ENCODE measurements at places on chromosomes 11 and 22.
A peak's percentile ranks its signal among the peaks of the same experiment; 100 is the strongest.

- DNase-seq = no peak
Observed at GRCh38 chr11:31620434-31620833, 110.9 kb downstream of the ELP4 start.

- no peak for DNase-seq
Observed at GRCh38 chr11:47489395-47489755, 40.4 kb upstream of the RAPSN start.

DNA sequence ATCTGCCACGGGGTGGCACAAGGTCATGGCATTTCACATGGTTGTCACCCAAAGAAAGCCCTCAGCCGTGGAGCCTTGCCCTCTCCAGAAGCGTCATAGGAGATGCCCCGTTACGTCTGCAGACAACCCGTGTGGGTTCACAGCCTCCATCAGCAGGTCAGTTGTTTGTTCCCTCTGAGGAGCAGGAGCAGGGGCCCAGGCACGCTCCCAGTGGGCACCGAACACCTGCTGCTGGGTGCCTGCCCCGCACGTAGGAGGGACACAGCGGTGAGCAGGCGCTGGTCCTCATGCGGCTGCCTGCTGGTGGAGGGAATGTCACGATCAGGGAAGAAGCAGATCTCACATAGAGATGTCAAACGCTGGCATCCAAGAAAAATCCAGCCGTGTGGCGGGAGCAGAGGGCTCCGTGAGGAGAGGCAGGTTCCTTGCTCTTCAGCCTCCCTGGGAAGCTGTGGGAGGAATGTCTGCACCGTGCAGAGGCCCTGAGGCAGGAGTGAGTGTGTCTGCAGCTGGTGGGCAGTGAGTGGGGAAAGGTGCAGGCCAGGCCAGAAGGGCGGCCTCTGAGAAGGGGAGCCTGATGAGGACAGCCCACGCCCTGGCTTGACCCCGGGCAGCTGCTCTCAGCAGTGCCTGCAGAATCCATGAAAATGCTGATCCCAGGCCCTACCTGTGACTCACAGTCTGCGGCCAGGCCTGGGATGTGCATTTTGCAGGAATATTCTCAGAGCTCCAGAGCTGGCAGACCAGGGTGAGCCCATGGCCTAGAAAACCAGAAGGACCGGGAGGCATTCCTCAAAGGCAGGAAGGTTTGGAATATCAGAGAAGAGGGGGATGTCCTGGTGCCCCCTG is 36.4 kb upstream of the TH start:
- no peak for DNase-seq

GRCh38 chr11:114202011-114202609 is 94.1 kb upstream of the NNMT start:
- DNase-seq = no peak

- DNase-seq = peak; percentile 25
Observed at GRCh38 chr11:118171269-118172062, 5.0 kb downstream of the SCN2B start.

- DNase-seq = no peak
Observed at GRCh38 chr11:47987781-47988180, 7.4 kb downstream of the PTPRJ start.

DNA sequence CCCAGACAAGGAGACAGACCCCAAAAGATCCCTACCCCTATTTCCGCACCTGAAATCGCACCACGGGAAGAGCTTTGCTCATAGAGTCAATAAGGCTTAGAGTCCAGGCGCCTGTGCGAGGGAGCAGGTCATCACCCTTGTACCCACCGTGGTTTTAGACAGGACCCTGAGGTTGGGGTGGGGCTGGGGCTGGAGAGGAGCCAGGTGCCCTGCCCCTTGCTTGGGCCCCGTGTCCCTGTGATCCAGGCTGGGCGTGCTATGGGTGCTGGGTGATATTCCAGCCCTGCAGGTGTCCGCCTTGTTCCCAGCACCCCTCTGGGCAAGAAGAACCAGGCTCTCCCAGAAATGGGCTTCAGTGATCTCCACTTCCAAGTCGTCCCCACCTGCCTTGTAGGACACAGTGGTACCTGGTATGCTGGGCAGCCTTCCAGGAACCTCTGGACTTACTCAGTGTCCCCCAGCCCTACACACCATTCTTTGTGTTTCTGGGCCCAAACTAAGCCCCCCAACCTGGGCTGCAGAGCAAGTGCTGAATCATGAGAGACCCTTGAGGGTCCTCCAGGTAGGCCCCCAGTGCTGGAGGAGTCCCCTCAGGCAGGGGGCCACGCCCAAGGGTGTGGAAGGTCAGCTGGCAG is 4.5 kb downstream of the CD81 start:
- DNase-seq = no peak

- DNase-seq = no peak
Observed at GRCh38 chr11:61896665-61897386, 5.5 kb upstream of the FADS3 start.
